ENCODE measurements at places on chromosomes 12 and 14. TPM values are rescaled to one million over a fixed set of nuclear protein-coding genes. Genes with fewer than 3 reads are reported as not detected.

KLRK1 gene
- total RNA-seq, result not detected

HOXC12 gene
- total RNA-seq, result not detected

TMEM132C gene
- total RNA-seq, result 0.22 TPM

NPAS3 gene
- total RNA-seq, result 0.17 TPM

LUM gene
- total RNA-seq, result not detected

Data from H9 (cell line).